Fibroblast of skin of abdomen (primary cell): ENCODE measurements at places on chromosomes 13 and 19.

GRCh38 chr13:76297331-76297730, 588.9 kb downstream of the KCTD12 start:
- no peak for DNase-seq

DNA sequence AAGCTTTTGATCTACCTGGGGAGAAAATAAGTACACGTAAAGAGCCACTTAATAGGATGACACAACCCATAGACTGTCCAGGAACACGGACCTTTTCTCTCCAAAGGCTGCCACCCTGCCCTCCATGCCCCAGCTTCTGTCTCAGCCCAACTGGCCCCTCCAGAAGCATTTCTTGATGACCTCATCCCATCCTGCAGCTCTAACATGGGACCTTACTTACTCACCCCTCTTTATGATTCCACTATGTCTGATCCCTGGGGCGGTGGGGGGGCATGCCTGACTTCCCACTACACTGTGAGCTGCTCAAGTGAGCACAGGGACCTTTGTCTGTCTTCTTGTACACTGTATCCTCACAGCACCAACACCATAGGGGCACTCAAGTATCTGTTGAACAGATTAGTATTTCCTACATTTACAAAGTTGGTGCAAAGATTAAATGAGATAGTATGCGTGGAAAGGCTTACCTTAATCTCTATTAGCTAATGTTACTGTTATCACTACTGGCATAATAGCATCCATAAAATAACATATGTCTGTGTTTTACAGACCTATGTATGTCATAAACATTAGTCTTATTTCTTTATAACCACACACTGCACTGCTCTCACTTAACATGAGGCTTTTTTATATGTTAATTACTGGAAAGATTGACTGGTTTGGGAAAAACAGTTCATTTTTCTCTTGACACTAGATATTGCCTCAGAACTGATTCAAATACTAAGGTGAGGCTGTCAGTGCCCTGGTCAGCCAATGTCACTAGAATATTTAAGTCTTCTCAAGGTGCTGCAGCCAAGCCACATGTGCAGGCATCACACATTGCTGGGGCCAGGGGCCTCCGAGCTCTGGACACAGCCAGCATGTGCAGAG, 100.9 kb downstream of the FOXO1 start:
- DNase-seq: no peak

DNA sequence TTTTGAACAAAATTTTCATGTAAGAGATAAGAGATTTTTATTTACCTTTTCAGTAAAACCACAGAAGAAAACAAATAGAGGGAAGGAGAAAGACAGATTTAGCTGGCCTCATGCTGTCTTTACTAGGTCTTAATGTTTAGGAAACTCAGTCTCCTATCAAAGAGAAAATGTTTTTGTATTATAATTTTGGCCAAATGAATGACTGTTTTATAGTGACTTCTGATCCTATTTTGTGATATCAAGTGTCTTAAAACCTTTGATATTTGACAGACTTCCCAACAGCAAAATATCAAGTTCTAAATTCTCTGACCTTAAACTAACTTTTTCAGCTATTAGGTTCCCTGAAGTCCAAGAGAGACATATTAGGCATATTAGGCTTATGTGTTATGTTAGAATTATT, 27.0 kb downstream of the CRYL1 start:
- no peak for DNase-seq

GRCh38 chr19:39351537-39352064, 9.4 kb downstream of the SAMD4B start:
- no peak for DNase-seq
